ENCODE measurements at places on chromosomes 12 and 14. TPM values are rescaled to one million over a fixed set of nuclear protein-coding genes. Genes with fewer than 3 reads are reported as not detected.

DNA sequence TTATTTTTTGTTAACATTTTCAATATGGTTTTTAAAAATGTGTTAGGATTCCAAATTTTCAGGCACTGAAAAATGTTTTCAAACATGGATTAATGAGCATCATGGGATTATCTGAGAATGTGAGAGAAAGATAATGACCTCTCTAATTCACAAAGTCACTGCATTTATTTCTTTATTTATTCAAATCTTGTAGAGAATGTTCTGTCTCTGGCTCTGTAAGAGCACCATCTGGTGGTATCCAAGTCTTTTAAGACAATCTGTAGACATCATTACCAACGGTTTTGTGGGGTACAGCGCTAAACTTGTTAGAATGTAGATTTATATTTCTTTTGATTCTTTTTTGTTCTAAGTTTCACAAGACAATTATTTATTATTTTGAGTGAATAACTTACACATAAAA lies 956.0 kb upstream of the NOVA1 start:
- DNase-seq = peak; percentile 42

RAD9B gene
- polyA plus RNA-seq = 0.24 TPM

GRCh38 chr12:11716794-11717518 lies 67.5 kb downstream of the ETV6 start:
- peak; percentile 55 for DNase-seq

DNA sequence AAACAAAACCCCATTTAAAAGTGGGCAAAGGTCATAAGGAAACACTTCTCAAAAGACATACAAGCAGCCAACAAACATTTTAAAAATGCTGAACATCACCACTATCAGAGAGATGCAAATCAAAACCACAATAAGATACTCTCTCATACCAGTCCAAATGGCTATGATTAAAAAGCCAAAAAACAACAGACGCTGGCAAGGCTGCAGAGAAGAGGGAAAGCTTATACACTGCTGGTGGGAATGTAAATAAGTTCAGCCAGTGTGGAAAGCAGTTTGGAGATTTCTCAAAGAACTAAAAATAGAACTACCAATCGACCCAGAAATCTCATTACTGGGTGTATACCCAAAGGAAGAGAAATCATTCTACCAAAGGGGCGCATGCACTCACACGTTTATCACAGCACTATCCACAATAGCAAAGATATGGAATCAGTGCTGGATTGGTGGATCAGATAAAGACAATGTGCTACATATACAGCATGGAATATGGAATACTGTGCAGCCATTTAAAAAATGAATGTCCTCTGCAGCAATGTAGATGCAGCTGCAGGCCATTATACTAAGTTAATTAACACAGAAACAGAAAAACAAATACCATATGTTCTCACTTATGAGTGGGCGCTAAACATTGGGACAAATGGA lies 102.1 kb upstream of the DAAM1 start:
- peak; percentile 96 for DNase-seq

DNA sequence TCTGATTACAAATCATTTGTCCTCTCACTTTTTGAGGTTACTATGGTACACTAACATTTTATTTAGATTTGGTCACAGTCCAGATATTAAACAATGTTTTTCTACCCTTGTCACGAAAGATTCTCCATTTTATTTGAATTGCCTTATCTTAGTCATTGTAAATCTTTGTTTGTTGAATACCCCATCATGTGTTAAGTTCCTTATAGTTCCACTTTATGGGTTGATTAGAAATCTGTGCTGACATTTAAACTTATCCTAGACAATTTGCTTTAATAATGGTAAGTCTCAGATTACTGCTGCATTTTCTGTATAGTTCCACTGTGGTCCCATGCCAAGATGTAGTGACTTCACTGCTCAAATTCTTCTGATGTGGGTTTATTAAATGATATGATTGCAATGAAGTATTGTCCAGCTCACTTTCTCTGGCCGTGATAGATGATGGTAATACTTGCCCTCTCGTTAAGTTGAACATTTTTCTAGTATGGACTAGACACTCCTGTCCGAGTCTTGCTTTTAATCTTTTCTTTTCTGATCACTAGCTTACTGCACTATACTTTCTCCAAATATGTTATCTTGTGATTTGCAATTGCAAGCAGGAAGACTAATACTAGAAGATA lies 1107.3 kb downstream of the SLC6A15 start:
- no peak for DNase-seq

DNA sequence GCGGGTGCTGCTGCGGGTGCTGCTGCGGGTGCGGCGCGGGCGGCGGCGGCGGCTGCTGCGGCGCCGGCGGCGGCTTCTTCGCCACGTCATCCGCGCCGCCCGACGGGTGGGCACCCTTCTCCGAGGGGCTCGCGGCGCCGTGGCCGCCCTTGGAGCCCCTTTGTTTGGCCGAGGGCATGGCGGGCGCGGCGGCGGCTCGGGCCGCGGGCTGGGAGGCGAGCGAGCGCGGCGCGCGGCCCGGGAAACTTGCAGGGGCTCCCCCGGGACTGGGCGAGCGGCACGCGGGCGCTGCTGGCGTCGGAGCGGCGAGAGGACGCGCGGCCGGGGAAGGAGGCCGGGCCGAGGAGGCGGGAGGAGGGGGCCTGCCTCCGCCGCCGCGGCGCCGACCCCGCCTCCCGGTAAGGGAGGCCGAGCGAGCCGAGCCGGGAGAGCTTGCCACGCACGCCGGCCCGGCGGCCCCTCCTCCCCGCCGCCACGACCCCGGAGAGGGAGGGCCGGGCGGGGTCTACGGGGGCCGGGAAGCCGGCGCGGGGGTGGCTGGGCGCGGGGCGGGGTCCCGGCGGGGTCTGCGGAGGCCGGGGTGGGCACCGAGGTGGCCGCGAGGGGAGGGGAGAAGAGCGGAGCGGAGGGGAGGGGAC lies at the start of gene CKAP4:
CKAP4 (minus strand) TSS at position 347 of the 638 bp plus-strand sequence; CDS start at position 178, 169 bp downstream.
- peak; percentile 86 for DNase-seq

GRCh38 chr12:106743270-106743988 lies 31.1 kb upstream of the RIC8B start:
- peak; percentile 54 for DNase-seq

GRCh38 chr14:96497087-96497486 lies 5.1 kb upstream of the PAPOLA start:
- DNase-seq = no peak

GRCh38 chr12:22029491-22029890 lies 16.5 kb upstream of the CMAS start:
- no peak for DNase-seq

GRCh38 chr14:55711175-55711811 lies 131.3 kb downstream of the KTN1 start:
- no peak for DNase-seq

AACS gene
- polyA plus RNA-seq = 56.9 TPM

POTEM gene
- not detected for polyA plus RNA-seq

GRCh38 chr12:46517579-46517962 lies 145.0 kb upstream of the SLC38A2 start:
- no peak for DNase-seq

PAPLN gene
- polyA plus RNA-seq = 2.2 TPM

- no peak for DNase-seq
Observed at GRCh38 chr14:20180486-20180885, 10.2 kb upstream of the OR11G2 start.

- DNase-seq = no peak
Observed at GRCh38 chr12:94267921-94268471, 119.6 kb downstream of the PLXNC1 start.

- no peak for DNase-seq
Observed at GRCh38 chr14:20503898-20504297, 1.4 kb upstream of the RNASE10 start.

- peak; percentile 85 for DNase-seq
Observed at GRCh38 chr12:112843287-112843686, 51.7 kb downstream of the RPH3A start.

DNA sequence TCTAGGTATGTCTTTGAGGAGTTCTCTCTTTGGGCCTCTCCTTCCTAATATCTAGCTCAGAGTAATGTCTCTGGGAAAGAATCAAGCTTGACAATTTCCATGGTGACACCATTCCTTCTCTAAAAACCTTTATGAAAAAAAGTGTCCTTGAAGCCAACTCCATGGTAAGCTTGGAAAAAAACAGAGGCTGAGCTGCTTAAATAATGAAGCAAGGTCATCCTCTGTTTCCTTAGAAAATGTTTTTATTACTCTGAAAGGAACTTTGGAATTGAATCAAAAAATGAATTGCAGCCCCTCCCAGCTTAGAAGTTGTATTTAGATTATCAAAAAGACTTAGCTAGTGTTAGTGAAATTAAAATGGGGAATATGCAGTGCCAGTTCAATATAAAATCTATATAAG lies 166.1 kb upstream of the KITLG start:
- DNase-seq = no peak

DNA sequence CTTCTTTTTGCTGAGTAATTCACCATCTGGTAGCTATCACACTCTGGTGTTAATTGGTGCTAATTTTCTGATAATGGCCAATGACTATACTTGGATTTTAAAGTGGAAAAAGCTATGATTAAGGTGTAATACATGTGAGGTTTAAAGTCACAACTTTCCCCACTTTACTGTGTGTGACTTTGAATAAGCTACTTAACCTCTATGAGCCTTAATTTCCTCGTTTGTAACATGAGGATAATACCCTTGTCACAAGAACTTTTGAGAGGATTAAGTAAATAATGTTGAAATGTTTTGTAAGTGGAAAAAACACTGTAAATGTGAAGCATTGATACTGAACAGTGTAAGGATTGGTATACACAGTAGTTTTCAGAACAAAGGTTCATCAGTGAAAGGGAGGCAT lies 65.3 kb downstream of the MSRB3 start:
- no peak for DNase-seq

NXPH4 gene
- polyA plus RNA-seq = 41.8 TPM

DNA sequence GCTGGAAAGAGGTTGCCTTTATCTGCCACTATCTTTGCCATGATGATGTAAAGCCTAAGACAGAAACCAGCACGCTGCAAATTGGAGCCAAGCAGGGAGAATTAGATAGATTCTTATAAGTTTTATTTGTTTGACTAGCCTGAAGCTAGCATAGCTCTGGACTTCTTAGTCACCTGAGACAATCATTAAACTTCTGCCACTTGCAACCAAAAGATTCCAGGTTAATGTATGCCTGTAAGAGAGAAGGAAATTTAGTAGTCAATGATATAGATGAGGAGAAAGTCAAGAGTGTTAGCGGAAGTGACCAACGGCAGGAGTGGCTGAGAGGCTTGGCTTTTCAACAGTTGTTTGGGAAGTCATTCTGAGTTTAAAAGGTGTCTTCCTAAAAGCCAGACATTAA lies 1106.6 kb downstream of the VRK1 start:
- no peak for DNase-seq

PROX2 gene
- polyA plus RNA-seq = not detected

NRL gene
- 5.5 TPM for polyA plus RNA-seq

- DNase-seq = no peak
Observed at GRCh38 chr12:22981711-22982110, 356.7 kb downstream of the ETNK1 start.

HOTAIR gene
- not detected for polyA plus RNA-seq

DNA sequence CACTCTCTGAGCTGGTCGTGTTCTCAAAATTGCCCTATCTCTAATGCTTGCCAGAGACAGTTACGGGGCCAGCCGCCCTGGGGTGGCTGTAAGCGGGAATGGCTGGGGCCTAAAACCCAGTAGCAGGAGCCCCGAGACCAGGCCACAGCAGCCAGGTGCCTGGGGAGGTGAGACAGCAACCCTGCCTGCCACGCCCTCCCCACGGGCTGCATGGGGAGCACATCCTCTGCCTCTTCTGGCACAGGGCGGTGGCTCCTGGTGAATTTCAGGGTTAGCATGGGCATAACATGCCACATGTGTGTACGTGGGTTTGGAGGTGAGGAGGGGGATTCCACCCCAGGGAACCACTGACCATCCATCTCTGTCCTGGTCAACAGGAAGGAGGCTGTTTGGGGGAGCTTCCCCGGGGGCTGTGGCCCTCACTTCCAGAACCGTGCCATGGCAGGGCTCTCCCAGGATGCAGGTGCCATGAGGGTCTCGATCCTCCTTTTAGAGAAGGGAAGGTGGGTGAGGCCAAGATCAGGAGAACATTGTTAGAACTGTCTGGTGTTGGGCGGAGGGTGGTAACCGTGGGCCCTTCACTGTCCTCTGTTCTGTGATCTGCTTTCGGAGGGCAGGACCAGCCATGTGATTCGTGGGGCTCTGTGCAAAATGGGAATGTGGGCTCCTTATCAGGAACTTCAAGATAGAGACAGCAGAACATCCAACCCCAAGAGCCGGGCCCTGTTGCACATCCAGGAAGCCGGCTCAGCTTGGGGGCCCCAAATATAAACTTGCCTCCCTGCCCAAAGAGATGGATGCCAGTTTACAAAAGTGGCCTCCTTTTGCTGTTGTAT lies 312.2 kb upstream of the DIO3 start:
- DNase-seq = no peak

DNA sequence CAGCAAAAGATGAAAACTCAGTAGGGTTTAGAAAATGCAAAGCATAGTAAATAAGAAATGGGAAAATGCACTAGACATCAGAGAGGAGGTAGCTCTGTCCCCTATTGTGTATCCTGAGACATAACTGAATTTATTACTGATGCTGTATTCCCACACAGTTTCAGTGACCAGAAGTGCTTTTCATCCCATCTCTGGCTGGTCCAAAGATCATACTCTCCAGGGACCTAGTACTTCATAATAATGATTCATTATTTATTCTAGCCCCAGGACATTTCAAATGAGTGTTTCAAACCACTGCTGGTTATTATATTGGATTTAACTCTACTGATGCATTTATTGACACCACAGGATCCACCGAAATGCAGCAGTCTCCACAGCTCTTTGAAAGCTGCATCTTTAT lies 163.3 kb downstream of the PAWR start:
- no peak for DNase-seq

- peak; percentile 83 for DNase-seq
Observed at GRCh38 chr12:131104463-131105350, 151.0 kb downstream of the ADGRD1 start.

DNA sequence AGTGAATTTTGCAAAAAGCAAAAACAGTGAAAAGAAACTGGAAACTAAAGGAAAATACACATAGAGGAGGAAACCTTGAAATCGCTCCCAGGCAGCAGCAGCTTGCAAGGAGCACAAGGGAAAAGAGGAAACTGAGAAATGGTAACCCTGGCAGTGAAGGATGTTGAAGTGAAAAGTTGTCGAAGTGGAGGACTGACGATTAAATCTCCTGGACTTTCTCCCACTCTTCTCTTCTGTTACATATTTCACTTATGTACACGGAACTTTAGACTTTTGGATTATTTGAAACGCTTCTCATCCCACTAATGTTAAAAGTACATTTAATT lies 388.8 kb upstream of the USP15 start:
- peak; percentile 82 for DNase-seq

GRCh38 chr12:67456431-67456901 lies 187.3 kb downstream of the CAND1 start:
- DNase-seq = peak; percentile 61

DNA sequence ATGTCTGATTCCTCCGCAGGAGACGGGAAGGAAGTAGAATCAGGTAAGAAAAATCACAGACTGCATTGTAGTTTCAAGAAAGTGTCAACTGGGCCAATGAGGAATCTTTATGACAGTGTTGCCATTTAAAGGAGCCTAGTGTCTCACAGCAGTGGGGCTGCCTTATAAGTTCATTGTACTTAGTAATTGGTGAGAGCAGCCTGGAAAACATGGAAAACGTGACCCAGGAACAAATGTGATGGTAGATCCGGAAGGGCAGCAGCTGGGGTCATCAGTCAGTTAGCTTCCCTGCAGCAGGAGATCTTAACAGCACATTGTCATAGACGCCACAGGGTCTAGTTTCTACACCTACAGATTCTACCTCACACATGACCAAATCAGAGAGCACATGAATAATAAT lies 630.0 kb upstream of the LMO3 start:
- no peak for DNase-seq
